ENCODE measurements at places on chromosomes 16 and 17. TPM values are rescaled to one million over a fixed set of nuclear protein-coding genes. Genes with fewer than 3 reads are reported as not detected.

GRCh38 chr17:82876602-82877379 is 37.0 kb upstream of the ZNF750 start:
- no peak for DNase-seq

DNA sequence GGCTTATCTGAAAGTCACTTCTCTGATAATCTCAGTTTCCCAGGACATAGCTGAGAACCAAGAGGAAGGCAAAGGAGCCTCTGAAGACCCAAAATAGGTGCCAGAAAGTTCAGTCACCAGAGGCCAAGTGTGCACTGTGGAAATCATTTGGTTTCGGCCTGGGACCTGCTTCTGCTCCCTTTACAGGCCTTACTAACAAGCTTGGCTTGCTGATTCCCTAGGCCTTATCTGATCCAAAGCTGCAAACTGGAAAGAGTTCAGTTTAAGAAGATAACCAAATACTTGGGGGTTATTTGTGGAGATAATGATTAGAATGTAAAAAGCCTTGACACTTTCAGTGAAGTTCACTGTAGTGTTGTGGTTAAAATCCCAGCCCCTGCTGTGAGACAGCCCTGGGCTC is 17.0 kb downstream of the ITGA3 start:
- no peak for DNase-seq

DNA sequence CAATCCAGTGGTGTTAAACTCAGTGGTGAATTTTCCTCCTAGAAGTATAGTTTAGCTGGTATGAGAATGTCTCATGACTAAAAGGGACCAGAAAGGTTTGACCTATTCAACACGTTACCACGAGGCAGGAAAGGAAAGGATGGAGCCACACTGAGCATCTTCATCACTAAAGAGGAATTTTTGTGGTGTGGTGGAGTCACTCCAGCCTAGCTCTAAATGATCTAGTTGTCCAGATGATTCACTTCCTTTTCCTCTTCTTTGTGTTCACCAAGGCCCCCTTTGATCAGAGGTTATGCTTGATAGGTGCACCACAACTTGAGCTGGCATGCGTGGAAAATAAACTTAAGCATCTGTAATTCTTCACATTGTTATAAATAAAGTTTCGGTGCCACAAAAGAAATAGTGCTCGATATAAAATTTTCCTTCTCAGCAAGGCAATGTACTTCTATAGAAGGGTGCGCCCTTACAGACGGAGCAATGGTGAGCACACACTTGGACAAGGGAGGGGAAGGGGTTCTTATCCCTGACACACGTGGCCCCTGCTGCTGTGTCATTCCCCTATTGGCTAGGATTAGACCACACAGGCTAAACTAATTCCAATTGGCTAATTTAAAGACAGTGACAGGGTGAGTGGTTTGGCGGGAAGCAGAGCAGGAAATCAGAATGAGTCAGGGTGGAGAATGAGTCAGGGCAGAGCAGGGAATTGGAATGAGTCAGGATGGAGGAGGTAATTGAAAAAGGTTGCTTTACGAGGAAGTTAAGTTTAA is 254.6 kb downstream of the HS3ST3A1 start:
- DNase-seq: no peak

GRCh38 chr16:16144416-16144815 is 78.9 kb downstream of the ABCC6 start:
- no peak for DNase-seq

GRCh38 chr16:23496821-23497542 is 13.3 kb downstream of the GGA2 start:
- DNase-seq: no peak

ZG16B gene
- 9.3 TPM for total RNA-seq

DNA sequence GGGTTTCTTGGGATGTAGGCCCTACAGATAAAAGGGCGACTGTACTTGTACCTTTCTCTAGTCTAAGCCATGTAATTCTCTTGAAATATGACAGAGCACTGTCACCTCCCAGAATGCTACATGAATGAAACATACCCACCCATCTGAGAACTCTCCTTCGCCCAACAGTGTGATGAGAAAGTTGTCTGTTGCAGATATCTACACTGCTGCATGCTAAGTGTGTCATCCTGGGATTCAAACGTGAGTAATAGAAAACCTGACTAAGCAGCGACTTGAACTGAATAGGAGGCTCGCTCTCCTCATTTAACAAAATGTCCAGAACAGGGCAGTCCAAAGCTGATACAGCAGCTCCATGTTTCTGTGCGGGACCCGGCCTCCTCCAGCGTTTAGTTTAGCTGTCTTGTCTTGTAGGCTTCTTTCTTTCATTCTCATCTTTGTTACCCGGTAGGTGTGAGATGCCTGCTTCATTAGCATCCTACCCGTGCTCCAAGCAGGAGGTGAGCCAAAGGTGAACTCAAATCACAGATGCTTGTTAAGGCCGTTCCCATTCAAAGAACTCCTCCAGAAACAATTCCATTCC is 211.9 kb downstream of the PRKCA start:
- DNase-seq: no peak

DNA sequence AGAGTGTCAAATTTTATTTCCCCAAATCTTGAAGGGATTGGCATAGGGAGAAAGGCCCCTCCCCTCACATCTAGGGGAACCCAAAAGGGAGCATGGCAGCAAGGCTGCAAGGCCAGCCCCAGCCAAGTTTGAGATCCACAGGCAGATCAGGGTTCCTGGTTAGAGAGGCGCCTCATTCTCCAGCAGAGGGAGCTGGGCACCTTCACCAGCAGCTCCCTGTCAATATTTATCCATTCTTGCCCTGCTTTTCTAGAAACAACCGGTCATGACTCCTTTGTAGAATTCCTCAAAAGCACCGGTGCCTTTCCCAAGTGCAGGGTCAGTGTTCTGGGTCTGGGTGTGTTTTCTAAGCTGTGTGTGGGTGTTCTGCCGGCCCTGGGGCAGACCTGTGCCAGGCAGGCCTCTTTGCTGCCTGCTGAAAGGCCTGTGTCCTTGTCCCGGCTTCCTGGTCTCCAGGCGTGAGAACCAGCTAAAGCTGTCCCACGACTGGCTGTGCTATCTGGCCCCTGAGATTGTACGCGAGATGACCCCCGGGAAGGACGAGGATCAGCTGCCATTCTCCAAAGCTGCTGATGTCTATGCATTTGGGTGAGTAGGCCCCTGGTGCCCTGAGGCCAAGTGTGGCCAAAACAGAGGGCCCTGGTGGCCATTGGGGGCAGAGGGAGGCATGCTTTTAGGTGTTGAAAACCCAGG is 21.2 kb upstream of the LGALS9 start:
- DNase-seq: peak; percentile 80

CCL16 gene
- not detected for total RNA-seq

DNA sequence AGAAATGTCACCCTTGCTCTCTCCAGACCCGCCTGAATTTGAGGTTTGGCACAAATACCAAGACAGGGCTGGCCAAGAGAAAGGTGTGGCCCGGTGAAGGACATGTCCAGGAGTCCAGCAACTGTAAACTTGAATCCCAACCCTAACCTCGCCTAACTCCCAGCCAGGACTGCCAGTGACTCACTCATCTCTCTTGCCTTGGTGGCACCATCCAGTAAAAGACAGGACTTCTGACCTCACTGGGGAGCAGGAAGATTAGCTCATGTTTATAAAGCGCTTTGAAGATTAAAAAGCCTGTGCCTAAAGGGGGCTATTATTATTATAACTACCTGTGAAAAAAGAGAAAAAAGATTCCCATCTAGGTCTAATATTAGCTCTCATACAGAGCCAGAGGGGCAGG is 335.3 kb downstream of the SOX9 start:
- DNase-seq: no peak

GRCh38 chr16:56354746-56355145 is 70.6 kb downstream of the AMFR start:
- no peak for DNase-seq

ZNF469 gene
- total RNA-seq: 0.57 TPM

DNA sequence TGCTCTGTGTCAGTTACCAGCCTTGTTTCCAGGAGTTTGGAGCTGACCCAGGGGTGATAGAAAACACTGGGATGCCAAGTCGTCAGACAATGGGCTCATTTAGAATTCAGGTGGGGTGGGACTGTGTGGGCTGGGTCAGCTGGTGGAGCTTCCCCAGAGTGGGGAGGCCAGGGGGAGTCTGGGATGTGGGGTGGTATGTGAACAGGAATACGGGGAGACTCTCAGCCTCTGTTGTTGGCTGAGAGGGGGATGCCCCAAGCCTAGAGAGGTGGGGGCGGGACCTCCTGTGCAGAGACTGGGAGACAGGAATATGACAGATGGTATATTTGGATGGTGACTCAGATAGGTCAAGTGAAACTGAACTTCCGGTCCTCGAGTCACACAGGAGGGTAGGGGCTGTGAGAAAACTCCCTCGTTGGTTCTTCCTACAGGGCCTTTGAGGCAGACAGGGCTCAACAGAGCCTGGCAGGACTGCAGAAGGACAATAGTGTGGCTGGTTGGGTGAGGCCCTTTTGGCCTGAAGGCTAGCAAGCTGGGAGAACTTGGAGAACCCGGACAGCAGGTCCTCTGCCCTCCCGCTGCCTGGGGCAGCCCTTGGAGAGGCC is 23.7 kb downstream of the CDH1 start:
- DNase-seq: peak; percentile 79

DNA sequence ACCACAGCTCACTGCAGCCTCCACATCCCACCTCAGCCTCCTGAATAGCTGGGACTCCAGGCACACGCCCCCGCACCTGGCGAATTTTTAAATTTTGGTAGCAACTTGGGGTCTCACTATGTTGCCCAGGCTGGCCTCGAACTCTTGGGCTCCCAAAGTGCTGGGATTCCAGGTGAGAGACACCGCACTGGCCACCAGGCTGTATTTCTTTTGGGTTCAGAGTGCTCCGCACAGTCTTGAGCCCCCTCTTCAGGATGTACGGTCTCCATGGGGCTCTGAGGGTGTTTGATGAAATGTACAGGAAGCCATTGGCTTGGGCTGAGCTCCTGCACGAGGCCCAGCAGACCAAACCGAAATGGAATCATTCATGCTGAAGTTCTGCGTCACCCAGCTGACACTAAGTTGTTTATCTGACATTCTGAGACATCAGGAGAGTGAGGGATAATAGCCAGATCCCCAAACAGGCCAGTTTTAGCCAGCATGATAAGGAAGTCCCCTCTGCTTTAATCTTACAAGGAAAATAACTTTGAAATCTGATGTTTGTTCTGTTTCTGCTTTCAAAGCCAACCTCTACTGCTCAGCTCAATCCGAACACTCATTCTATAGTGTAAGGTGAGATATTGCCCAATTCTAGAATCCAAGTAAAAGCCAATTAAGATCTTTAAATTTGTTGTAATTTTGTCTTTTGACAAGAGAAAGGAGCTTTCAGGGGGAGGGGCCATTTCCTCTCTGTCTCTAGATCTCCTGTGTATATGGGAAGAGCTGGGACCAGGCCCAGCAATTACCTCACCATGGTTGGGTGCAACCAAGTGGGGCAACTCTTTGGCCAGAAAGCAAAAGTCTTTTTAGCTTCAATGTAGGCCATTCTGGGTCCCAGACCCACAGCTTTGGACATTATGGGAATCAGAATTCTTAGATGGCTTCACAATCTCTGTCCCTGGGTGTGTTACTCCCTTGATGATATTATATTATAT is 23.7 kb downstream of the GPR142 start:
- no peak for DNase-seq

DNA sequence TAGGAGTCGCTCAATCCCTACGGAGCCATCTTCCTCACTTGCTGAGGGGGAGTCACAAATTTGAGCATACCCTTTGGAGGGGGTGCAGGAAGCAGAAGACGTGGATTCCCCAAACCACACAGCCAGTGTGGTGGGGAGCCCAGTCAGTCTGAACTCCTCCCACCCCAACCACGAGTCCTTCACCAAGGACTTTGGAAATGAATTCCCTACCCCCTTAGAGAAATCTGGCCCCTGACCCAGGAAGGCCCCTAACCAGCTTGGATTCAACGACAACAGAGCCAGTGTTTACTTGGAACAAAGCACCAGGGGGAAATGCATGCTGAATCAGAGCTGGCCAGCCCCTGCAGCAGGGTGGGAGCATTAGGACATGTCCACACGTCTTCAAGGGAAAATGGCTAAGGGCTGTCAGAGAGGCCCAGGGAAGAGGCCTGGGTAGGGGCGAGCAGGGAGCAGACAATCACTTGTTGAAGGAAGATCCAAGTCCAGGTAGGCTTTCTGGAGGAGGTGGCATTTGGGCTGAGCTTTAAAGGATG is 5.5 kb upstream of the TMEM92 start:
- no peak for DNase-seq

LRRC37A gene
- 2.4 TPM for total RNA-seq

SNX20 gene
- total RNA-seq: 34.9 TPM

- peak; percentile 87 for DNase-seq
Measured at GRCh38 chr17:40303009-40303657, 5.8 kb upstream of the RARA start.

KRT28 gene
- not detected for total RNA-seq

KRT16 gene
- total RNA-seq: not detected

- no peak for DNase-seq
Measured at GRCh38 chr17:29042026-29042678, 789 bp upstream of the PIPOX start.

DNA sequence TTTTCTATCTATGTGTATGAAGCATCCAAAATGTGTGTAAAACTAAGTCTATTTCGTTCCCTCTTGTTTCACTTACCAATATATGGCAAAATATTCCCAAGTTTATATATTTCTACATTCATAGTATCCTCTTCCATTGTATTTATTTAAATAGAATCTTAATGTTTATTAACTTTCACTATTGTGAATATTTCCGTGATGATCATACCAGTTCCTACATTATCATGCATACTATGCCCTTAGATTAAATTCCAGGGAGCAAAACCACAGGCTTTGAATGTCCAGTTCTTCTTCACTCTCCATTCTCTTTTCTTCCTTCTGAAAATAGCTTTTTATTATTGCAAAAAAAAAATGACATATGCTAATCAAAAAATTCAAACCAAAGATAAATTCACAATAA is 4.0 kb downstream of the MAP2K6 start:
- no peak for DNase-seq

DNA sequence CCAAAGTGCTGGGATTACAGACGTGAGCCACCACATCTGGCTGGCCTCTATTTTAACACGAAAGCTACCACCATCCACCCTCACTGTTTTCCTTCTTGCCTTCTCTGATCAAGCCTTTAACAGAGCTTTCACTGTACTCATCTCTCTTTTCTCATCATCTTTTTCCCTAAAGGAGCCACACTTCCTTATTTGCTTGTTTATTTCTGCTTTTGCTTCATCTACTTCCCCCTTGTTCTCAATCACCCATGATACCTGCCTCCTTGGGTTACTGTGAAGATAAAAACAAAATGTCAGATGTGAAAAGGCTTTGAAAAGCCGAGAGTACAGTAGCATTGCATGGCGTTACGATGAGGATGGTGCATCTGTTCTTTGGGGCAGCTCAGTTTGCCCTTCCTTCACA is 79.9 kb downstream of the ZNF18 start:
- no peak for DNase-seq

DNA sequence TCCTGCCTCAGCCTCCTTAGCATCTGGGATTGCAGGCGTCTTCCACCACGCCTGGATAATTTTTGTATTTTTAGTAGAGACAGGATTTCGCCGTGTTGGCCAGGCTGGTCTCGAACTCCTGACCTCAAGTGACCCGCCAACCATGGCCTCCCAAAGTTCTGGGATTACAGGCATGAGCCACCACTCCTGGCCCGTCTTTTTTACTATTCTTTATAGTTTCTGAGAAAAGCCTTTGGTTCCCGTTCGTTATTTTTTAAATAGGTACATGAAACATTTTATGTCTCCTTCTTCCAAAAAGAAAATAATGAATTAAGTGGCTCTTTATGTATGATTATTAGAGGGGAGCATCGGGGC is 570 bp upstream of the BCO1 start:
- no peak for DNase-seq

- DNase-seq: no peak
Measured at GRCh38 chr16:70574595-70575271, 51.1 kb downstream of the SF3B3 start.

GRCh38 chr17:247767-248166 is 66.3 kb upstream of the DOC2B start:
- no peak for DNase-seq

GRCh38 chr17:29143894-29144293 is 36.3 kb downstream of the MYO18A start:
- peak; percentile 67 for DNase-seq

All from activated CD4-positive, alpha-beta T cell treated with anti-CD3 and anti-CD28 coated beads, Interleukin-2, amount 10 ng/mL, durations not matched to agents 24 days and 14 days (primary cell).